ENCODE measurements at places on chromosomes 7 and 10.

- DNase-seq: no peak
Observed at GRCh38 chr10:43229208-43230061, 37.4 kb downstream of the RASGEF1A start.

GRCh38 chr7:102096012-102096332 lies 190.7 kb upstream of the SH2B2 start:
- no peak for DNase-seq

DNA sequence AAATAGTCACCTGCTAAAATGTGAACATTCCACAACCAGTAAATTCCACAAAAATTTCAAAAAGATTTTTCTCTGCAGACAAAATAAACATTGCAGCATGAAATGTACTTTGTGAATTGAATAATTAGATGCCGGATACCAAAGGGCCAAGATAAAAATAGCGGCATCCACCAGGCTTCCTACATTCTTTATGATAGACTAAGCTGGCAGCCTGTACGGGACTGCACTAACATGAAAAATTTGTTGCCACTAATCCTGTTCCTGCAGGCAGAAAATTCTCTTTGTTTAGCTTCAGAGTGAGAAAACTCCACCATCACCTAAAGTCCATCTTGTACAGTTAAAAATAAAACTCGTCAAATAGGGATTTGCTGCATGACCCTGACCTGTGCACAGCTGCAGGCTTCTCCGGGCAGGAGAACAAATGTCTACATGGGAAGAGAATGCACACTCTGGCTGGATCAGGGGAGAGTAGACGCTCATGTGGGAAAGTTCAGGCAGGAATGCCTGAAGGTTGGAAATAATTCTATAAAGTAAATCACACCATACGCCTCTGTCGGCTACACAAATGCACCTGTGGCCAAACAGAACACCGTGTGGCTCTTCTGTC lies 15.6 kb upstream of the ADO start:
- DNase-seq: peak; percentile 66

DNA sequence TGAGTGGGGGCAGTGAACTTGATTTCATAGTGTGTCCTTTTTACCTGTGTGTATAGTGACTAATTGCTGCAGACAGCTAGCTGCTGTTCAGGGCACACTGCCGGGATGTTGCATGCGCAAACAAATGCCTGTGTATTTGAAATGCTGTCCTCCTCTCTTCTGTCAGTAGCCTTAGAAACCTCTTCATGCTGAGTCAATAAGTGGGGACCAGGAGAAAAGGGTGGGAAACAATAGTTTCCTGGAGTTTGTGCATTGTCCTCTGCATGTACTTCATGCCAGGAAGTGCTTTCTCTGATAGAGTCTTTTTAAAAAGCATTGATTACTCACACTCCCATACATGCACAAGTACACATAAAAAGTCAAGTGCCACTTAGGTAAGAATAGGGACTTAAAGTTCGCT lies 1183.7 kb upstream of the CELF2 start:
- DNase-seq: no peak

- DNase-seq: no peak
Observed at GRCh38 chr10:30573721-30574431, 55.7 kb downstream of the LYZL2 start.

DNA sequence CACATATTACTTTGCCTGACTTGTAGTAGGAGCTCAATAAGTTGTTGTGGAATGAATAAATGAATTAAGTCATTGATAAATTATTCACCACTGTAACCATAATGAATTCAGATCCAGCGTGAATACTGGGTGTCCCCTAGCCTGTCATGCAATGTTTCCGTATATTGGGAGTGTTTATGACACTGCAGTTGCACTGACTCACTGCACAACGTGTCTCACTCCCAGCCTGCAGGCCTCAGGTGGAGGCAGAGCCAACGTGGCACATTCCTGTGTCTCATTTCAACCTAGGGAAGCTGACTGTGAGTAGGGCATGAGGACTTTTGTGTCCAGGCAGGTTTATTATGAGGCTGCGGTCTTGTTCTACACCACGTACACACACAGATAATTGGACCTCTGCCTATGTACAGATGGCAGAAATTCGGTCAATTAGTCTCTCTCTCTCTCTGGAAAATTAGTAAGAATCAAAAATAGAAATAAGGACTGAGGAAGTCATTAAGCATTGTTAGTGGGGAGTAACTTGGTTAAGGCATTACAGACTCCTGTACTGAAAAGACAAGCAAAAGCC lies 299.1 kb upstream of the IGFBP3 start:
- DNase-seq: peak; percentile 30

- no peak for DNase-seq
Observed at GRCh38 chr7:30595436-30596013, 847 bp downstream of the GARS1 start.

DNA sequence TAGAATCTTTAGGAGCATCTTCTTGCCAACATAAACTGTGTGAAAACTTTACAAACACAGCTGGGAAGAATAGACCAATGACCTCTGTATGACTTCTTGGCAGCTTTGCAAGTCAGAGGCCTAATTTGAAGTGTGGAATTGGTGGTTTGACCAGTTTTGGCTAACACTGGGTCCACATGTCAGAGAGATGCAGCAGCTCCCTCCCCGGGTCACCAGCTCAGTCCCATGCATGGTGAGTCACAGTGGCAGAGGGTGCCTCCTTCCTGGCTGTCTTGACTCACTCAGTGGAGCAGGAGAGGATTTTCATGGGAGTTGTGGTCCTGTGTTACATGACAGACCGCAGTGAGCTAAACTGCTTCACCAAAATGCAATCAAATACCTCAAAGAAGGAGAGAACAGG lies 8.2 kb upstream of the STARD3NL start:
- DNase-seq: peak; percentile 69

GRCh38 chr7:32564542-32564941 lies 69.3 kb downstream of the AVL9 start:
- DNase-seq: no peak

GRCh38 chr7:16930946-16931345 lies 49.2 kb upstream of the AGR3 start:
- no peak for DNase-seq

GRCh38 chr7:155244675-155245074 lies 53.0 kb upstream of the INSIG1 start:
- no peak for DNase-seq

- DNase-seq: no peak
Observed at GRCh38 chr10:57222603-57223002, 861.5 kb upstream of the ZWINT start.

DNA sequence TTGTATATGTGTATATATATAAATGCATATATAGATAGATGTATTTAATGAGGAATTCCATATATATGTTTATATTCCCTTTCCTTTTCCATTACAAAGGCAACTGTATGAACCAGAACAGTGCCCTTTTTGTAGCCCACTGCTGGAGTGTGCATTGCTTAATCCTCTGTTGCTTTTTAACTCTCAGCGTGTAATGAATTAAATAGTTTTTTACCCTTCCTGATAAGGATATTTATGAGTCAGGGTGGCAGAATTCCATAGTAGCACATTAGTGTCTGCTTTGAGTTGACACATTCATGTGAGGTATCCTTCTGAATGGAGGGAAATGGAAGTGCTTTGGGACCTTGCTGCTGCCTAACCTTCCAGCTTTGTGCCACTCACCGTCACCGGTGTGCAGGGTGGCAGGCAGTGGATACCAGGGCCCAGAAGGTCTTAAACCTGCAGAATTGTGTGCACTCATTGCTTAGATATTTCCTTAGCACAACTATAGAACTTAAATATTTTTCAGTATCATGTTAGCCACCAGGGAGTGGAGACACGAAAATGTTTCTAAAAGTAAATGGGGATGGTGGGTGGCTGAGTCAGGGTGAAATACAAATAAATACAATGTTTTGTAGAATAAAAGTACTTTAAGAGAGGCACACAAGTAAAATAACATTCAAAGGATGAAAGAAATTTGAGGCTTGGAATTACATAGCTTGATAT lies 117.9 kb downstream of the SND1 start:
- DNase-seq: peak; percentile 49

DNA sequence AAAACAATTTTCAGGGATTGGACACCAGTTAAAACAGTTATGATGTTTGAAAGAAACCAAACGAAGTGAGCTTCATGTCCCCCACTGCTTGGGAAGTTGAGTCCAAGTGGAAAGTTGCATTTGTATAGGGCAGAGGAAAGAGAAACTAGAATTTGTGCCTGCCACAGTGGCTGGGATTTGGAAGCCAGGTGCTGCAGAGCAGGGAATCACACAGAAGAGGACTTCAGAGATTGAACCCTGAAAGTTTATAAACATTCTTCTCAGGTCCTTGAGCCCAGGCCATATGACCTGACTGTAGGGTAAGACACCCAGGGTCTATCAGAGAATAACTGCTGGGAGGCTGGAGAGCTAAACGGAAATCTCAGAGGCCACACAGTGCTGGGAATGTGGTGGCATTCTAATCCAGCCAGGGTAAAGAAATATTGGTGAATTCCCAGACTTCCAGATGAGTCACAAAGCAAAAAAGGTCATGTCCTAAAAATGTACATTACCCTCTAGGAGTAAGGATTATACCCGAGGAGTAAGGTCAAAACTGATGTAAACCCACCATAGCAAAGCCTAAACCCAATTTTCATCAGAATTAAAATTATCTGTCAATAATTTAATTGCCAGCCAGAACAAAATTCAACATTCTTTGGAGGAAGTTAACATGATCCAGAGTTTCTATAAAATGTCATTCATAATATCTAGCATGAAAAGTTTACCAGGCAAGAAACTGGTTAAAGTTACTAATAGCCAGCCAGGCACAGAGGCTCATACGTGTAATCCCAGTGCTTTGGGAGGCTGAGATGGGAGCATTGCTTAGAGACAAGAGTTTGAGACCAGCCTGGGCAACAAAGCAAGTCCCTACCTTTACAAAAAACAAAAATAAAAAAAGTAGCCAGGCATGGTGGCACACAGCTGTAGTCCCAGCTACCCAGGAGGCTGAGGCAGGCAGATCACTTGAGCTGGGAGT lies 31.2 kb downstream of the TOMM7 start:
- peak; percentile 65 for DNase-seq

DNA sequence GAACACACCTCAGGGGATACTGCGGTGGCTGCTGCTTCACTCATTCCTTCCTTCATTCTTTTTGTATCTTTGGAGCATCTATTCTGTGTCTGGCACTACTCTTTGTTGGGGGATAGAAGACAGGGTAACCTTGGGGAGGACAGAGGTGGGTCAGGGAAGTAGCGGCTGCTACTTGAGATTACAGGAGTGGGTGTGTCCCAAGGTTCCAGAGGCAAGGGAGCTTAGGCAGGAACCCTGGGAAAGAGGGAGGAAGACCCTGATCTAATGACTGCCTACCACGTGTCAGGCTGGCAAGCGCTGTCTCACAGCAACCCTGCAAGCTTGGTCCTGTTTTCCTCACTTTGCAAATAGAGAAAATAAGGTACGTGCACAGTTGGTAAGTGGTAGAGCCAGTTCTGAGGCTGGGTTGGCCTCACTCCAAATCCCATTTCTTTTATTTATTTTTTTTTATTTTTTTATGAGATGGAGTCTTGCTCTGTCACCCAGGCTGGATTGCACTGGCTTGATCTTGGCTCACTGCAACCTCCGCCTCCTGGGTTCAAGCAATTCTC lies 985.9 kb upstream of the ZNF722 start:
- no peak for DNase-seq

DNA sequence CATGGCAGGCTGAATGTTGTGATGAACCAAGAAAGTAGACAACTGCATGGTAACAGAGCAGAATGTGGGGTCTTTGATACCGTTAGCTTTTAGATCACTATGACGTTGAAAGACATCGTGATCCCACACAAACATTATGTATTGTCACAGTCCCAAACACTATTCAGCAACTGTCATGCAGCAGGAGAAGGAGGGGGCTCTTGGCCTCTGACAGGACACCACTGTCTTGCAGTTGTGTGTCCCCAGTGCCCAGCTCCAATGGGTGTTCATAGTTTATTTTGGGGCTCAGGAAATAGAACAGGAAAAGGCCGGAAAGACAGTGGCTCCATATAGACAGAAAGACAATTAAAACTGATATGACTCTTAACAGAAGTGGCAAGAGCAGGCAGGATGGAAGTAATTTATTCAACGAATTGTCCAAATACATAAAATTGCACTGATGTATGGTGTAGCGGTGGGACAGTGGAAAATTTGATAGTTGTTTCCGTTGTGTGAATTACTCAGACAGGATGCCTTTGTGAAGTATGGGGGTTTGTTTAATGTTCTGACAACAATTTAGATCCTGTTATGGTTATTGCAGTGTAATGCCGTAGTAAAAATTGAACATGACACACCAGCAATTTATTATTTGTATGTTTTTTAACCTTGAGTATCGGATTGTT lies 292.0 kb downstream of the LRMDA start:
- DNase-seq: no peak

GRCh38 chr10:30436671-30437030 lies 2.7 kb downstream of the MAP3K8 start:
- no peak for DNase-seq

DNA sequence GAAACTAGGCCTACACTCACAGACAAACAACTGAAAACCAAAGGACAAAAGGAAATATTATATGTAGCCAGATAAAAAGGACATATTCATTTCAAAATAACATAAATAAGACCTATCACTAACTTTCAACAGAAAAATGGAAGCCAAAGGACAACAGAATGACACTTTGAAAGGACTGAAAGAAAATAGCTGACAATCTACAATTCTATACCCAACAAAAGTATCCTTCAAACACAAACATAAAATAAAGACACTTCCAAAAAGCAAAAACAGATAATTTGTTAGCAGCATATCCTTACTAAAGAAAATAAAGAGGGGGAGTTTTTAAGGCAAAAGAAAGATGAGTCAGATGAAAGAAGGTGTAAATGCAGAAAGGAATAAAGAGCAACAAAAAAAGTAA lies 7.9 kb upstream of the ZNF746 start:
- DNase-seq: no peak

DNA sequence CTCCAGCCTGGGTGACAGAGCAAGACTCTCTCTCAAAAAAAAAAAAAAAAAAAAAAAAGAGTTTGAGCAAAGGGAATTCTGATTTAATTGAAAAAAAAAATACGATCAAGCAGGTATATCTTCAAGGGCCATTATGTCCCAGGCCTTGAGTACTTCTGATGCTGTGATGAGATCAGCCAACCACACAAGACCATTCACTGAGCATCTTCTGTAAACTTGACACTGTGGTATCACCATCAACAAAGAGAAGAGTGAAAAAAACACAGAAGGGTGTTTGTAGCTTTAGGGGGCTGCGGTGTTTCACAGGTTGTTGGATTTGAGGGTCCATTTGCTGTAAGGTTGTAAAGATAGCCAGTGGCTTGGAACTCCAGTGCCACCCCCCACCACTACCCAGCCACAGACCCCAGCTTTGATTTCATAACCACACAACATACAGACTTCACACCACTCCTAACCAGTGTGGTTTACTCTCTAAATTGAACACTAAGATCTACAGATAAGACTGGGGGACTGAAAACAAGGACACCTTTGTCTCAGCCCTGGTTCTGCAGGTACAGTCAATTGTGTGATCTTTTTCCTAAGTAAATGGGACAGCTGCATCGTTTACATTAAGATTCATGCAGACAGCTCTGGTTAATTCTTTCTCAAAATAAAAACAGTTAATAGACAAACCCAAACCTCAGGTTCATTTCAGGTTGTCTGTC lies 66.4 kb downstream of the CDC123 start:
- DNase-seq: no peak

GRCh38 chr10:89164080-89164479 lies 43.0 kb downstream of the CH25H start:
- no peak for DNase-seq

GRCh38 chr10:86419101-86419500 lies 52.5 kb upstream of the GRID1 start:
- DNase-seq: no peak

GRCh38 chr7:132705146-132705545 lies 128.9 kb upstream of the PLXNA4 start:
- DNase-seq: no peak

Data from fibroblast of skin of scalp (primary cell).